Karpas-422 (cell line): ENCODE measurements at places on chromosomes 13 and 19. TPM values are rescaled to one million over a fixed set of nuclear protein-coding genes. Genes with fewer than 3 reads are reported as not detected.

GRCh38 chr13:73844986-73845385 is 289.2 kb downstream of the KLF12 start:
- no peaks in the 10 kb centered on the region for H3K27me3 ChIP-seq
- no peak for DNase-seq
- H3K4me3 ChIP-seq, result no peak overlapping the region
- H3K36me3 ChIP-seq, result peaks cover 11% of the 10 kb centered on the region; the same call in 1 of the 2 replicates

DNA sequence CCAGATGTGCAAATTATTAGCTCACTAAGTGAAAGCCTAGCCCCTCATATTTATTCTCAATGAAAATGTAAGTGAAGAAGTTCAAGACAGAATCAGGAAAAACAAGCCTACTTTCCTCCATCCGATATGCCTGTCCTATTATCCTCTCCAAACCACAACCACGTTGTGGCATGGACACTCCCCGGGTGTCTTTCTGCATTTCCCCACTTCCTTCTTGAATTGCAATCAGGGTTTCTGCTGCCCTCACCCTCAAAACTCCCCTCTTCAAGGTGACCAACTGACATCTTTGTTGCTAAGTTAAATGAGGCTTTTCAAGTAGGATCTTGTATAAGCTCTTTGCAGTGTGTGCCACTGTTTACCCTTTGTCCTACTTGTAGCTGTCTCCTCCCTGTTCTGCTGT is 11.8 kb downstream of the SLC25A30 start:
- no peaks in the 10 kb centered on the region for H3K36me3 ChIP-seq
- H3K27me3 ChIP-seq, result no peaks in the 10 kb centered on the region
- no peak overlapping the region for H3K27ac ChIP-seq
- H3K4me1 ChIP-seq, result no peaks in the 10 kb centered on the region
- H3K4me3 ChIP-seq, result no peak overlapping the region
- no peak for DNase-seq

- H3K4me3 ChIP-seq, result no peak overlapping the region
- H3K27me3 ChIP-seq, result no peaks in the 10 kb centered on the region
- no peak overlapping the region for H3K27ac ChIP-seq
- no peak for DNase-seq
- H3K36me3 ChIP-seq, result no peaks in the 10 kb centered on the region
Observed at GRCh38 chr13:60261432-60262351, 98.0 kb upstream of the DIAPH3 start.

- no peak overlapping the region for H3K27ac ChIP-seq
- no peaks in the 10 kb centered on the region for H3K27me3 ChIP-seq
- DNase-seq, result no peak
Observed at GRCh38 chr19:1151917-1152587, 22.0 kb downstream of the SBNO2 start.

GRCh38 chr13:98586400-98587345 is 9.8 kb upstream of the STK24 start:
- no peaks in the 10 kb centered on the region for H3K27me3 ChIP-seq
- H3K36me3 ChIP-seq, result no peaks in the 10 kb centered on the region
- H3K27ac ChIP-seq, result no peak overlapping the region
- peak; percentile 25 for DNase-seq

- no peak overlapping the region for H3K4me3 ChIP-seq
- no peak overlapping the region for H3K27ac ChIP-seq
- H3K36me3 ChIP-seq, result no peaks in the 10 kb centered on the region
Observed at GRCh38 chr13:85728811-85729210, 70.4 kb downstream of the SLITRK6 start.

The PAK4 gene
- total RNA-seq, result 1.7 and 1.9 TPM in 2 replicates
